ENCODE measurements at places on chromosomes 5 and 9.

DNA sequence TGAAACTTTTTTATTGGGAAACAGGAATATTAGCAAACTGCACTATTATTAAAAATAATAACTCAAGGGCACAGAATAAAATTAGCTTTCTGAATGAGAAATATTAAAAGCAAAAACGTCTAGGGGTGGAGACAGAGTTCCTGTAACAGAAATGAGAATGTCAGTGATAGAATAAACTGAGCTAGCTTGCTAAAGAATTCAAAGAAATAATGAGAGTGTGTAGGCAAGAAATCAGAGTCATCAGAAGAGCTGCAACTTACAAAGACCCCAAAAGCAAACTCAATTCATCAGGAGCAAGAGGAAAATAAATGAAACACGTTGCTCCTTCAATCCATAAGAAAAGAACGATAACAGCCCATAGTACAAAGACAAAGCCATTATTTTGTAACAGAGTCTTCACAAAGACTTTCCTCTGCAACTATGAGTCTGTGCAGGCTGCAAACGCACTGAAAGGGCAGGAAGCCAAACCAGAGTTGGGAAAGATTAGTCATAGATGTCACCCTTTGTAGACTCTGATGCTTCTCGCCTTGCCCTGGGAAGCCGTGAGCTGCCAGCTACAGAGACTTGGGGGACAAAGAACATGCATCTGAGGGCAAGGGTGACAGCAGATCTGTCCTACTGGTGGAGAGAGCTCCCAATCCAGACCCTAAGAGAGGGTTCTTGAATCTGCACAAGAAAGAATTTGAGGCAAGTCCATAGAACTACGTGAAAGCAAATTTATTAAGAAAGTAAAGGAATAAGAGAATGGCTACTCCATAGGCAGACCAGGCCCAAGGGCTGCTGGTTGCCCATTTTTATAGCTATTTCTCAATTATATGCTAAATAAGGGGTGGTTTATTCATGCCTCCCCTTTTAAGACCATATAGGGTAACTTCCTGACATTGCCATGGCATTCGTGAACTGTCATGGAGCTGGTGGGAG lies 40.8 kb downstream of the SHC3 start:
- DNase-seq, result peak; percentile 96

DNA sequence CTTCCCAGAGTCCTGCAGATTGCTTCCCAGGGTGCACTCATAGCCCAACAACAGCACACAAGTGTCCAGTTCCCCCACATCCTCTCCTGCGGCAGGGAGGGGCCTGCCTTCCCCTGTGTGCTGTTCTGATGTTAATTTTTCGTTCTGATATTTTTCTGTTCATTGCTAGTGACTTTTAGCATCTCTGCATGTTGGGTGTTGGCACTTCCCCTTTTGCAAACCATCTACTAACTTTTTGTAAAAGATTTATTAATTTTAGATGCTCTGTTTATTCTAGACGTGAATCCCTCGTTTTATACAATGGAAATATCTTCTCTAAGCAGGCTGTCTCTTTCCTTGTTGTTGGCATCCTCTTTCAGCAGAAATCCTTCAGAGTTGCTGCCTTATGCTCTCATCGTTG lies 97.3 kb upstream of the DAP start:
- DNase-seq, result no peak

DNA sequence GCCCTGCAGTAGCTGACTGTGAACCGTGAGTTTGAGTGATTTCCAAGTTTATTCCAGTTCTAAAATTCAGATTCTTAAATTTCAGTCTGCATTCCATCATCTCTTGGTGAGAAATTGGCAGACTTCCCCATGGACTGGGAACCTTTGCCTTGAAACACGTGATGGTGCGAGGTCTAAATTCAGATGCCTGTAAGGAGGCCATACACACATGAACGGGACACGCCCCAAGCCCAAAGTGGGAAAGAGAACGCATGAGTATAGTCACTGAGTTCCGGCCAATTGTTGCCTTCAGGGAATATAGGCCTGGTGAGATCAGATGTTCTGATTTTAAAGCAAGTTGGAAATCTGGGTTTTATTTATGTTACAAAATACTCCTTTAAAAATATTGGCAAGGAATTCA lies 1084.4 kb upstream of the WWC1 start:
- peak; percentile 90 for DNase-seq

- peak; percentile 58 for DNase-seq
Observed at GRCh38 chr9:115391168-115391825, 273.3 kb upstream of the TNC start.

DNA sequence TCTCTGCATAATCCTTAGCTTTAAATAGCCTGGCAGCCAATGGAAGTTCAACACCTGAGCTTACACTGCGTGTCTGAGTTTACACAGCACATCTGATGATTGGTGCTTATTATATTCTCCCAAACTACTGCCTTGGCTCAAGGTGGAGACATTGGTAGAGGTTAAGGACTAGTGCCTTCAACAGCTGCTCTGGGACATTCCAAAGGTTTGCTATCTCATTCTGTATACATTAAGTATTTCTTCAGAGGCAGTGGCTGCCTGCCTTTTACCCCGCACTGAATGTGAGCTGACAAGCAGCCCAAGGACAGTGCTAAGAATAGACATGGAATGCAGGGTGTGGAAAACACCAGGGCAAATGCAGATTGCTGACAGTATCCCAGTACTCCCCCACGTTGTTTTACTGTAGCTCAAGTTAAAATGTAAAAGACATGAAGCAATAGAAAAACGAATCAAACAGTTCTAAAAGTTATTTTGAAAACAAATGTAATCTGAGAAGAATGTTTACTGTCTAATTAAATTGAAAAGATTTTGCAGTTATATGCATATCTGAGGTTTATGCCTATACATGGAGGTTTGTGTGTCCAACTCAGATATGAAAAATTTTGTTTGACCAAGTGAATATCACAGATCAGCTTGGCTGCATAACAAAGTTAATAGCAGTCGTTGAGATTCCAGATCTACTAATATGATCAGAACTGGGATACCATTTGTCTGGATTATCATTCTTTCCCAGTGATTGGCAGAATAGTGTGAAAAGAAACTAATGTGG lies 1.8 kb downstream of the HSPB3 start:
- DNase-seq, result peak; percentile 91

DNA sequence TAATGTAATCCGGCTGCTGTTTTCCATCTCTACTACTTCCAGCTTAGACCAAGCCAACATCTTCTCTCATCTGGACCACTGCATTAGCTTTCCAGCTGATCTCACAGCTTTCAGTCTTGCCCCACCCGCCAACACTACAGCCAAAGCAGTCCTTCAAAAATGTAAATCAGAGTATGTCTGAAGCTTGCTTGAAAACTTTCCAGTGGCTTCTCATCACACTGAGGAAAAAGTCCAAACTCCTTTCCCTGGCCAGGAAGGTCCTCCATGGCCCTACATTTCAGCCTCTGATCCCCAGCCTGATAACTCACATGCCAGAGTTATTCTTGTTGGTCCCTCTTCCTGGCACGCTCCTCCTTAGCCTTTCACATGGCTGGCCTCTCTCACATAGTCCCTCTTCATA lies 38.5 kb downstream of the TTC1 start:
- no peak for DNase-seq

GRCh38 chr9:112621018-112621655 lies 96.8 kb downstream of the INIP start:
- no peak for DNase-seq

GRCh38 chr9:20781092-20781491 lies 97.0 kb downstream of the FOCAD start:
- DNase-seq, result no peak

DNA sequence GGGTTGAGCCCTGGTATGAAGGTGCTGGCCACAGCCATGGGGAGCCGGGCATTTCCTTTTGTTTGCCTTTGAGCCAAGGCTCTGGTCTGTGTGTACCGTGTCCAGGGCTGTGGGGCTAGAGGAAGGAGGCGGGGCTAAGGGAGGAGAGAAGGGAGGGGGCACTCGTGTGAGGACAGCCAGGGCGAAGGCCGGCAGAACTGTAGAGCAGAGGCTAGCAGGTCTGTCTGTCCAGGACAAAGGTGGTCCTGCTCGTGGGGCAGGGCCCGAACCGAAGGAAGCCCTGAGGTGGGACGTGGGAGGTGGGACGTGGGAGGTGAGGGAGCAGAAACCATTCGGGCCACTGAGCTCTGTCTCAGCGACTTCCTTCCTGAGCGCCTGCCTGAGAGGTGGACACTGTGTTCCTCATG lies 41.3 kb upstream of the TESK1 start:
- no peak for DNase-seq

- peak; percentile 19 for DNase-seq
Observed at GRCh38 chr5:58849921-58850667, 267.2 kb downstream of the RAB3C start.

- no peak for DNase-seq
Observed at GRCh38 chr5:172150514-172151425, 37.3 kb downstream of the STK10 start.

GRCh38 chr5:157045601-157046000 lies 13.3 kb downstream of the HAVCR1 start:
- no peak for DNase-seq

- peak; percentile 14 for DNase-seq
Observed at GRCh38 chr5:61910771-61911170, 395.2 kb upstream of the KIF2A start.

DNA sequence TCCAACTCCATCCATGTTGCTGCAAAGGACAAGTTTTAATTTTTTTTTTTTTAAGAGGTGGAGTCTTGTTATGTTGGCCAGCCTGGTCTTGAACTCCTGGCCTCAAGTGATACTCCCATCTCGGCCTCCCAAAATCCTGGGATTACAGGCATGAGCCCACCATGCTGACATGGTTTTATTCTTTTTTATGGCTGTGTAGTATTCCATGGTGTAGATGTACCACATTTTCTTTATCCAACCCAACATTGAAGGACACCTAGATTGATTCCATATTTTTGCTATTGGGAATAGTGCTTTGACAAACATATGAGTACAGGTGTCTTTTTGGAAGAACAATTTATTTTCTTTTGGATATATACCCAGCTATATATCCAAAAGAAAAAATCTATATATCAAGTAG lies 6.1 kb upstream of the POC5 start:
- DNase-seq, result no peak

GRCh38 chr9:89786655-89787054 lies 181.8 kb downstream of the GADD45G start:
- peak; percentile 70 for DNase-seq

DNA sequence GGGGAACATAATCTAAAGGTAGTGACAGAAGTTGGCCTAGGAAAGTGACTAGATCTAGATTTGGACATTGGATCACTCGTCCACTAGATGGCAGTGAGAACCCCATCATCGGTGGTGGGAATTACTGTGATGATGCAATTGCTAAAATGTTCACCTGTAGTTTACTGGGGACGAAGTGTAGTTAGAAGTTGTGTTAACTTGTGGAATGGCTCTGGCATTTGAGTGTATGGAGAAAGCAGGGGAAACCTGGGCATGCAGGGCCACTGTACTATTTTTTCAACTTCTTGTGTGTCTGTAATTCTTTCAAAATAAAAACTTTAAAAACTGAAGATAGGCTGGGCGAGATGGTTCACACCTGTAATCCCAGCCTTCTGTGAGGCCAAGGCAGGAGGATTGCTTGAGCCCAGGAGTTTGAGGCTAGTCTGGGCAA lies 75.5 kb downstream of the PHAX start:
- DNase-seq, result peak; percentile 55

- DNase-seq, result no peak
Observed at GRCh38 chr5:115458003-115458409, 86.6 kb downstream of the FEM1C start.

- no peak for DNase-seq
Observed at GRCh38 chr5:125337294-125337693, 590.9 kb upstream of the ZNF608 start.

GRCh38 chr5:89351975-89352374 lies 469.0 kb upstream of the MEF2C start:
- peak; percentile 28 for DNase-seq

DNA sequence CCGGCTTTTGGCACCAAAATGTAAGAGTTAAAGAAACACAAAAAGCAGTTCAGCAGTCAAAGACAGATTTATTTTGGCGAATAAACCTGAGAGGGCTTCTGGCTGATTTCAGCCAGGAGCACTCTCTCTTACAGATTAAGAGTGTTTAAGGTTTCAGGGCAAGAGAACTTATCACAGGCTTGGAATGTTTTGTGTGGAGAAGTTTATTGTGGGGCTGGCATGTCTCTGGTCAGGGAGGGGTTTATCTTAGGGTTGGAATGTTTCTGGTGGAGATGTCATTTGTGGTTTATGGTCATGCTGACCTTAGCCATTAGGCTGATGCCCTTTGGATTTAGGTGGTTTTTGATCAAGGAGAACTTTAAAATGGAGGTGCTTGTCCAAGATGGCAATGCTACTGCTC lies 622.3 kb upstream of the PTPRD start:
- DNase-seq, result no peak

DNA sequence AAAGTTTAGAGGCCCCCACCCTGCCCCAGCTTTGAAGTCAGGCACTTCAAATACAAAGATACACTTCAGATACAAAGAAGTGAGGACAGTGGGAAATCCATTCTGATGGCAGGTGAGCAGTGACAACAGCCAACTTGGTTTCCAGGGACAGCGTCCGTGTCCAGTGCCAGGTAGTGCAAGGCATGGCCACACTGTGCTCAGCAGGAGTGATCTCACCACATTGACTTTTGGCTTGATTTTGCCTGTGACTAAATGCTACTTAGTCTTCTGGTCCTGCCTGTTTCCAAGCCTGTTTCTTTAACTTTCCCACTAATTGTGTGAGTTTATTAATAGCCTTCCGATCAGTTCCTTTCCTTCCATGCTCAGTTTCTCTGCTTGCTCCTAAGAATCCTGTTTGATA lies 72.6 kb upstream of the PALM2AKAP2 start:
- DNase-seq, result no peak

All from fibroblast of skin of right quadriceps (primary cell).